ENCODE measurements at places on chromosomes 4 and X.
A peak's percentile ranks its signal among the peaks of the same experiment; 100 is the strongest.

DNA sequence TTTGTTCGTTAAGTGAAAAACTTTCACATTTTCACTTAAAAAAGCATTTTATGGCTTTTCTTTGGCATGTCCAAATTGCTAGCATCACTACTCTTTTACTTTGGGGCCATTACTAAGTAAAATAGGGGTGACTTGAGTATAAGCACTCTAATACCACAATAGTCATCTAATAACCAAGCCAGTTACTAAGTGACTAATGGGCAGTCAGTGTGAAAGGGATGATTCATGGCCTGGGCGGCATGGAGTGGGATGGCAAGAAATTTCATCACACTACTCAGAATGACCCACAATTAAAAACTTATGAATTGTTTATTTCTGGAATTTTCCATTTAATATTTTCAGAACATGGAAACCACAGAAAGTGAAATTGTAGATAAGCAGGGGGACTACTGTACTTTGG lies 60.9 kb downstream of the BMP15 start:
- DNase-seq, result no peak

GRCh38 chr4:115575851-115576250 lies 462.4 kb upstream of the NDST4 start:
- DNase-seq, result no peak

- no peak for DNase-seq
These were observed 37.7 kb downstream of the NHS start for GRCh38 chrX:17412692-17413091.

GRCh38 chr4:129641179-129641578 lies 545.2 kb downstream of the C4orf33 start:
- peak; percentile 24 for DNase-seq

DNA sequence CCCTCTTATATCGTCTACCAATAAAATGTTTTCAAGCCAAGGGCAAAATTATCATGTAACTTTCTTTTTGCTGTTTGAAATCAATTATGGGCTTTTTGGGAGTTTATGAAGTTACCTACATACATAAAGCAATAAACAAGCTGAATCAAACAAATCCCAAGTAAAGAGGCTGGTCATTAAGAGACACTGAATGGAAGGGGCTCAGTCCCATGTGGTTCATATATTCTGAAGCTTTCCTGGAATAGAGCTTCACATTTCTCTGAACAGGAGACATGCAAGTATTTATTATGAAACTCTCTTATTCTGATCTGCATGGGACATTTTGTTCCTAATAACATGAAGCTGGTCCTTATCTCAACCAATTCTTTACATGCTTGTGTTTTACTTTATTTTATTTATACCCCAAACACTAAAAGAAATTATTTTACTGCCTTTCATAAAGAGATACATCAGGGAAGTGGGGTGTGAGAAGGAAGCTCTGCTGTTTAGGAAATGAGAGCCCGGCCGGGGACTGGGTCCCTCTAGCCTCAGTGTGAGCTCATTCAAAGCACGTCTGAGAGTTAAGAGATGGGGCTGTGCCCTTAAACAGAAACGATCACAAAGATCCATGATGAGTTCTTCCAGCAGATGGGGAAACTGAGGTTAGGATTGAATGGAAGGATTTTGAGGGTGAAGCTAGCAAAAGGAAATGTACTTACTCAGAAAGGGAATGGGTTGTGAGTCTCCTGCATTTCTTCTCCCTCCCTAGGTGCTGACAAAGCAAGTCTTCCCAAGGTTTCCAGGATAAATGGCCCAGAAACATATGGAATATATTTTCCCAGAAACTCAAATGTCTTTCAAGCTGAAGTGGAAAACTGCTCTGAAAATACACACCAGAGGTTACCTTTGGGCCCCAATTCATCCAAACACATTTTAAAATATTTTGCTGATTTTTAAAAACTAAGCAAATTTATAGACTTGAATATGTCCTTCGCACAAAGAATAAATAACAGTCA lies 93.1 kb upstream of the LNX1 start:
- no peak for DNase-seq

Data from activated naive CD4-positive, alpha-beta T cell treated with anti-CD3 and anti-CD28 coated beads, Interleukin-2, amount 50 U/mL, for 16 hours (primary cell).